Activated CD8-positive, alpha-beta T cell treated with anti-CD3 and anti-CD28 coated beads, Interleukin-2, amount 10 ng/mL, durations not matched to agents 7 days and 5 days (primary cell): ENCODE measurements at places on chromosomes 3 and 15.

GRCh38 chr3:143973259-143974021, 1.8 kb downstream of the DIPK2A start:
- peaks cover 37% of the 10 kb centered on the region for H3K4me1 ChIP-seq
- H3K27ac ChIP-seq, result peak overlapping the region; percentile 88
- H3K36me3 ChIP-seq, result peaks cover 7% of the 10 kb centered on the region
- peak overlapping the region; percentile 92 for H3K4me3 ChIP-seq
- H3K27me3 ChIP-seq, result no peaks in the 10 kb centered on the region

- no peaks in the 10 kb centered on the region for H3K27me3 ChIP-seq
- no peak overlapping the region for H3K27ac ChIP-seq
- H3K4me3 ChIP-seq, result no peak overlapping the region
- H3K36me3 ChIP-seq, result peaks cover 33% of the 10 kb centered on the region
- peaks cover 1% of the 10 kb centered on the region for H3K4me1 ChIP-seq
Measured at GRCh38 chr3:149828390-149828789, 15.4 kb downstream of the RNF13 start.

GRCh38 chr3:122975163-122975923, 52.2 kb downstream of the SEMA5B start:
- H3K4me1 ChIP-seq, result peaks cover 40% of the 10 kb centered on the region
- peak overlapping the region; percentile 69 for H3K27ac ChIP-seq
- H3K27me3 ChIP-seq, result peaks cover 4% of the 10 kb centered on the region
- H3K36me3 ChIP-seq, result no peaks in the 10 kb centered on the region
- H3K4me3 ChIP-seq, result peak overlapping the region; percentile 28

DNA sequence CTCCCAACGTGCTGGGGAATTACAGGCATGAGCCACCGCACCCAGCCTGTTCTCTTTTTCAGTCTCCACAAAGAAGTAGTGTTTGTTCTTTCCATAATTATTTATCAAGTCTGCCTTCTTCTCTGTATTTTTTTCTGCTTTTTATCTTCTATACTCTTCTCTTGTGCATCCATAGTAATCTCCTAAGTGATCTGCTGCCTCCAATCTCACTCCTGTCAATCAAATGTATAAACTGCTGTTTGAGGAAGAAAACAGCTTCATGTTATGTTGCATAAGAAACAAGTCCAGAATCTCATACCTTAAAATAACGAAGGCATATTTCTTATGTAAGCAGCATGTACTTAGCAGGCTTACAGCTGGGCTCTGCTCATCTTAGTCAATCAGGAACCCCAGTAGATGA, 801.6 kb upstream of the NR2F2 start:
- DNase-seq, result no peak
- H3K27me3 ChIP-seq, result peaks cover 3% of the 10 kb centered on the region
- no peaks in the 10 kb centered on the region for H3K36me3 ChIP-seq

- peak overlapping the region; percentile 20 for H3K27ac ChIP-seq
- no peak for DNase-seq
- H3K27me3 ChIP-seq, result no peaks in the 10 kb centered on the region
- H3K4me3 ChIP-seq, result no peak overlapping the region
Measured at GRCh38 chr3:129022114-129023007, 21.3 kb downstream of the EFCC1 start.

DNA sequence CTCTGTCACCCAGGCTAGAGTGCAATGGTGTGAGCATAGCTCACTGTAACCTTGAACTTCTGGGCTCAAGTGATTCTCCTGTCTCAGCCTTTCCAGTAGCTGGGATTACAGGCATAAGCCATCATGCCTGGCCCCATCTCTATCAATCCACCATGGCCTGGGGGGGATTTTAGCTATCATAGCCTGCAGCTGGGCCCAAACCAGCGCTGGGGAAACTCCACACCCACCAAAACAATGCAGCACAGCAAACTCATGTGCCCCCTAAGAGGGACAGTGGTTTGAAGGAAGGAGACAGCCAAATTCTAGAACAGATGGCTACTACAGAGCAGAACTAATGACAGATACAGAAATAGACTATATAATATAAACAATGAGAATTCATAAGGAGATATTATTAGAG, 13.8 kb upstream of the NSMCE3 start:
- H3K27ac ChIP-seq, result no peak overlapping the region
- no peak overlapping the region for H3K4me3 ChIP-seq
- H3K36me3 ChIP-seq, result no peaks in the 10 kb centered on the region
- no peaks in the 10 kb centered on the region for H3K4me1 ChIP-seq

- H3K4me1 ChIP-seq, result no peaks in the 10 kb centered on the region
- no peak overlapping the region for H3K27ac ChIP-seq
- H3K4me3 ChIP-seq, result no peak overlapping the region
Measured at GRCh38 chr3:192408647-192409200, 318.6 kb downstream of the FGF12 start.

DNA sequence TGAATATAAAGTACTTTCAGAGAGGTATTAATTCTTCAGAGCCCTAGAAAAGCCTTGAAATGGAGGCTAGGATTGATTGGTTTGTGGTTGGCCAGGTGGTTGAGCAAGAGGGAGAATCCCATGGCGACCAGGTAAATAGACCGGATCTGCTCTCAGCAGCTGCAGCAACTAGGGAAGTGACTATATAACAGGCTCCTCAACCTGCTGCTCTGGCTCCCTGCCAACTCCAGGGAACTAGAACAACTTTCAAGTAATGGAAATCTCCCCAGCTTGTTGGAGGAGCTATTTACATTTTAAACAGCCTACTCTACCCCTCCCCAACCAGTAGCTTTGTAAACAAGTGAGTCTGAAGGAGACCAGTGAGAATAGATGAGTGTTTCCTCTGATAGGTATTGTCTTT, 121.8 kb upstream of the CADM2 start:
- H3K27ac ChIP-seq, result no peak overlapping the region
- no peaks in the 10 kb centered on the region for H3K4me1 ChIP-seq
- H3K36me3 ChIP-seq, result no peaks in the 10 kb centered on the region
- DNase-seq, result no peak

- no peak overlapping the region for H3K4me3 ChIP-seq
- H3K27ac ChIP-seq, result no peak overlapping the region
- DNase-seq, result no peak
Measured at GRCh38 chr3:52093756-52094545, 37.6 kb upstream of the DUSP7 start.

DNA sequence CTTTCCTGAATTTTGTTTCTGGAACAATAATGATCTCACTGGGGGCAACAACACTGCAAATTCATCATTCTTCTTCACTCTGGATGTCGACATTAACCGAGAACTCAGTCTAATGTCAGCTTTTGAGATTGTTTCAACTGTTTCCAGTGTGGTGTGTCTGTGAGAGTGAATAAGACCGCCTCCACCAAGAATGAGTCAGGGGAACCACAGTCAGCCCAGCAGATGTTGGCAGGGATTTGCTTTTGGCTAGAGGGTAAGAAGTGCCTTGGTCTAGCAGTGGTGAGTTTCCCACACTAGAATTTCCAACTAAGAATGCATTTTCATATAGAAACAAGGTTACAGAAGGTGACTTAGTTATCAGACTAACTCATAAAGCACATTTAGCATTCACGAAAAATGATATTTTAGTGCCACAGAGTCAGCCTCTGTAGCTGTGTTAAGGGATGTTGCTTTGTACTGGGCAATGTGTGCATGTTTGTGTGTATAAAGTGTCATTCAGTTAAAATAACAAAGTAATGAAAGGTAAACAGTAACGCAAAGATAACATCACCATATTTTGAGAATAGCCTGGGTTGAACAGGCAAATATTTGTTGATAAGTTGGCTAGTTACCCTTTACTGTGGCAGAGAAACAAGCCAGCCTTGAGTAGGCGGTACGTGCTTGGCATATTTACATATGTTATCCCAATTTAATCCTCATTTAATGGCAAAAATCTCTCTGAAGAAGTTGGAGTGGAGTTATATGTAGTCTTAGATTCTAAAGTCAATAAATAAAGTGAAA, 33.8 kb downstream of the DRD3 start:
- H3K27me3 ChIP-seq, result no peaks in the 10 kb centered on the region
- H3K36me3 ChIP-seq, result no peaks in the 10 kb centered on the region
- no peak overlapping the region for H3K4me3 ChIP-seq
- no peak for DNase-seq
- H3K4me1 ChIP-seq, result no peaks in the 10 kb centered on the region

DNA sequence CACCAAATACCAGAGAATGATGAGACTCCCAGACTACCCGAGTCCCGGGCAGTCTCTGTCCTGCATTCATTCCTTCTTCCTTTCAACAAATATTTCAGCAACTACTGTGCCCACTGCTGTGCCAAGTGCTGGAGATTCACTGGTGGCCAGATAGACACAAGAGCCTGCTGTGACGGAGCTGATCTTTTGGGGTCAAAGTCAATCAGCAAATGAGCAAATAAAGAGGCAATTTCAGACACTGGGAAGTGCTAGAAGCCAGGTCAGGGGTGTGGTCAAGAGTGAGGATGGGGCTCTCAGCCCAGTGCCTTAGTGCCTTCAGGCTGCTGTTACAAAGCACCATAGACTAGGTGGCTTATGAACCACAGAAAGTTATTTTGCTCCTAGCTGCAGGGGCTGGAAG, 104.9 kb upstream of the IQSEC1 start:
- H3K4me1 ChIP-seq, result no peaks in the 10 kb centered on the region
- peaks cover 3% of the 10 kb centered on the region for H3K27me3 ChIP-seq
- H3K27ac ChIP-seq, result no peak overlapping the region
- no peak for DNase-seq

GRCh38 chr15:85047271-85047948, 65.8 kb downstream of the PDE8A start:
- H3K36me3 ChIP-seq, result peaks cover 9% of the 10 kb centered on the region
- DNase-seq, result peak; percentile 56
- peak overlapping the region; percentile 27 for H3K27ac ChIP-seq
- H3K4me3 ChIP-seq, result no peak overlapping the region

DNA sequence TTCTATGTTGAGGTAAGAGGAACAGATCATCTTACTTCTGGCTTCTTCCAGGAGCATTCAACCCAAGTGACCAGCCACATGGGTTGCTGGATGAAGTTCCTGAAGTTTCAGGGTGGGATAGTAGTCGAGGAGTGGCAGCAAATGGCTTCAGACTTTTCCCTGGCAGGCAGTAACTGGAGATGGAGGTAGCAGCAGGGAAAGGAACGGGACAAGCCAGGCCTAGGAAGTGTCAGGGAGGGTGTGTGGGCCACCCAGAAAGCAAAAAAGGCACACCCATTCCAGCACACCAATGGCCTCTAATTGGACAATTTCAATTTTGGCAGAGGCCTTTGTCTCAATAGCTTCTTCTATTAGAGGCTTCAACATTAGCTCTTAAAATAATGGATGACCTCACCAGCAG, 498.6 kb upstream of the ATP11B start:
- H3K4me1 ChIP-seq, result no peaks in the 10 kb centered on the region
- no peaks in the 10 kb centered on the region for H3K27me3 ChIP-seq
- H3K4me3 ChIP-seq, result no peak overlapping the region
- H3K27ac ChIP-seq, result no peak overlapping the region
- no peaks in the 10 kb centered on the region for H3K36me3 ChIP-seq

- H3K27ac ChIP-seq, result no peak overlapping the region
- peaks cover under 1% of the 10 kb centered on the region for H3K36me3 ChIP-seq
- H3K4me1 ChIP-seq, result peaks cover 10% of the 10 kb centered on the region
Measured at GRCh38 chr3:45554006-45554666, 40.4 kb upstream of the LIMD1 start.

DNA sequence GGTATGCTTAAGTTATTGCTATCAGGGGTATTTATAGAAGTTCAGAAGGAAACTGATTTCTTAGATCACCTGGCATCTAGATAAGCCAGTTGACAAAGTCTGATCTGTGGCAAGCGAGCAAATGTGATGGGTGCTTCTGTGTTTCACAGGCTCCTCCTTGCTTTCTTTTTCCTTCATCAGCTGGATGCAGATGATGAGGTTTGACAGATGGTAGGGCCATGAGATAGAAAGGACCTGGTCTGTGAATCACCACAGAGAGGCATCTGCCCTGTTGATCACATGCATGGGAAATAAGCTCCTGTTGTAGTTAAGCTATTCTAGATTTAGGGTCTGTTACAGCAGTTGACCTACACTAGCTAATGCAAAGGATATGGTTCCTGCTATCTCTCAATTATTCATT, 372.0 kb downstream of the NEK10 start:
- H3K36me3 ChIP-seq, result no peaks in the 10 kb centered on the region
- no peaks in the 10 kb centered on the region for H3K4me1 ChIP-seq
- H3K27me3 ChIP-seq, result no peaks in the 10 kb centered on the region

- H3K27ac ChIP-seq, result no peak overlapping the region
- DNase-seq, result no peak
- no peaks in the 10 kb centered on the region for H3K27me3 ChIP-seq
- no peak overlapping the region for H3K4me3 ChIP-seq
Measured at GRCh38 chr3:169104972-169105371, 558.5 kb downstream of the MECOM start.

GRCh38 chr3:89488800-89489580, 381.6 kb downstream of the EPHA3 start:
- no peak overlapping the region for H3K27ac ChIP-seq
- H3K4me3 ChIP-seq, result no peak overlapping the region
- H3K4me1 ChIP-seq, result no peaks in the 10 kb centered on the region
- H3K27me3 ChIP-seq, result no peaks in the 10 kb centered on the region
- H3K36me3 ChIP-seq, result no peaks in the 10 kb centered on the region
- DNase-seq, result no peak

- no peak overlapping the region for H3K27ac ChIP-seq
- no peaks in the 10 kb centered on the region for H3K36me3 ChIP-seq
- no peak for DNase-seq
- no peaks in the 10 kb centered on the region for H3K4me1 ChIP-seq
Measured at GRCh38 chr15:27639595-27639994, 459.5 kb downstream of the OCA2 start.

- DNase-seq, result no peak
- H3K36me3 ChIP-seq, result no peaks in the 10 kb centered on the region
- H3K4me3 ChIP-seq, result no peak overlapping the region
Measured at GRCh38 chr15:79629687-79630086, 197.6 kb downstream of the MINAR1 start.

- no peak for DNase-seq
- H3K27me3 ChIP-seq, result peaks cover 10% of the 10 kb centered on the region
- no peak overlapping the region for H3K4me3 ChIP-seq
- H3K4me1 ChIP-seq, result peaks cover 36% of the 10 kb centered on the region
Measured at GRCh38 chr3:51802106-51802703, 23.2 kb upstream of the IQCF6 start.
